ENCODE measurements at places on chromosomes 3 and 15.

DNA sequence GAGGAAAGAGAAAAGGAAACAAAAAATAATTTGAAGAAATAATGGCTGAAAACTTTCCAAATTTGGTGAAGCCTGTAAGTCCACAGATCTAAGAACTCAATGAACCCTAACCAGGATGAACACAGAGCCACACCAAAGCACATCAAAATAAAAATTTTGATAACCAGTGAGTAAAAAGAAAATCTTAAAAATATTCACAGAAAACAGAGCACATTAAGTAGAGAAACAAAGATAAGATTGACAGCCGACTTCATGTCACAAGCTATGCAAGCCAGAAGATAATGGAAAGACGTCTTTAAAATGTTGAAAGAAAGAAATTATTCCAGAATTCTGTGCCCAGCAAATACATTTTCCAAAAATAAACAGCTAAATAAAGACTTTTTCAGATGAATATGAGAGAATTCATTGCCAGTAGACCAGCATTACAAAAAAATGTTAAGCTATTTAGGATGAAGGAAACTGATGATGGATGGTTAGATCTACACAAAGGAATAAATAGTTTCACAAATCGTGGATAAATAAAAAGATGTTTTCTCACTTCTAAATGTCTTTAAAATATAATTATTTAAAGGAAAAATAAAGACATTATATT, 140.2 kb upstream of the SKOR1 start:
- DNase-seq = no peak

DNA sequence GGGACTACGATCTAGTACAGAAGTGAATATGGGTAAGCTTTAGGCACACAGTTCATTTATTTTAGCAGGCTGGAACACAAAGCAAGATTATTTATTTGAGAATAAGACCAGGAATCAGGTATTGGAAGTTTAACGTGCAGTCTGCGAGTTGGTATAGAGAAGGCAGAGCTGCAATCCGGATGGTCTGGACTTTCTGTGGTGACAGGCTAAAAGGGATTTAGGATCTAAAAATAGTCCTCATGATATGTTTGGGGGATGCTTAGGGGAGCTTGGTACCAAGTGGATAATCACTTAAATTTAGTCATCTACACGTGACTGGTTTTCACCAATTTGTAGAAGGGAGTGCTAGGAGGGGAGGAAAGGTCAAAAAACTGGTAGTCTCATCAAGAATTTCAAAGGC, 119.4 kb downstream of the DLG1 start:
- no peak for DNase-seq

GRCh38 chr15:70589221-70589620, 174.1 kb downstream of the UACA start:
- no peak for DNase-seq

GRCh38 chr15:30062881-30063280, 19.9 kb upstream of the GOLGA8J start:
- no peak for DNase-seq

DNA sequence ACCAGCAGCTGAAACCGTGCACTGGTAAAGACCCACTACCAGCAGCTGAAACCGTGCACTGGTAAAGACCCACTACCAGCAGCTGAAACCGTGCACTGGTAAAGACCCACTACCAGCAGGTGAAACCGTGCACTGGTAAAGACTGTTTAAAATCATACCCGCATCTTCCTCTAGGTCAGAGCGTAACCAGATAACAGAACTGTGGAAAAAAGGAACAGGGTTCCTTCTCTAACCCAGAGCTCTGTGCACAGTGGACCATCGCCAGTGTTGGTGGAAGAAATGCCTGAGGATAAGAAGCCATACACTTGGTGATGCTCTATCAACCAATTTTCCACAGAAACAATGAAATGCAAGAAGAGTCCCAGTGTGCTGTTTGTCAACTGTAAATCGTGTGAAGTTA, 243.4 kb downstream of the NTRK3 start:
- DNase-seq = no peak

GRCh38 chr3:104291437-104291851, 1075.3 kb upstream of the ALCAM start:
- DNase-seq = no peak

DNA sequence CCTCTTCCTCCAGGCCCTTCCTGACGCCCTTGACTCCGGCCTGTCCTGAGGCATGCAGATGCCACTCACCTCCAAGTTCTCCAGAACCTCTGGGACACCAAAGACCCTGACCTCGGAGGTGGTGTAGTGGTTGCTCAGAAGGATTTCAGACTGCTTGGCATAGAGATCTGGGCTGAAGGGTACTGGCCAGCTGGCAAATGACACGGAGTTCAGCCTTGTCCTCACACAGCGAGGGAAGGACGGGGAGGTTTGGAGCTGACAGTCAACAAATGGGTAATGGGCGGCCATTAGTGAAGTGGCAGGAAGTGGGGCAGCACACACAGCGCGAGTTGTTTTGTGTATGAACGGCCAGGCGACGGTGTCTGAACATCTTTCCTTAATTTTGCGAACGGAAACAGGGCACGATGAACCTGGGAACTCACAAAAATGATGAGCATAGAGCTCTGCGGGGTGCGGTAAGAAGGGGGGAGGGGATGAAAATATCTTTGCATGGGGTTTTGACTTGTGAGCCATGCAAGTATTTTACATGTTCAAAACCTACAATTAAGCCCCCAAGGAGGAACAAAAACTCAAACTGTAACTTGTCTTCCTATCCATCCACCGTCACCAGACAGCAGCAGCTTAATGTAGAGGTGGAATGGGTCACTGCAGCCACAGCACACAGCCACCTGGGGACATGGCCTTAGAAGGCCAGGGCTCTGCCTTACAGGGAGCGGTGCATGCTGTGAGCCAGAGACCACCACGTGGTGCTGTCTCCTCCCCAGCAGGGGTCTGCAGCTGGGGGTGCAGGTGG, 43.6 kb upstream of the RPL32 start:
- DNase-seq = no peak

DNA sequence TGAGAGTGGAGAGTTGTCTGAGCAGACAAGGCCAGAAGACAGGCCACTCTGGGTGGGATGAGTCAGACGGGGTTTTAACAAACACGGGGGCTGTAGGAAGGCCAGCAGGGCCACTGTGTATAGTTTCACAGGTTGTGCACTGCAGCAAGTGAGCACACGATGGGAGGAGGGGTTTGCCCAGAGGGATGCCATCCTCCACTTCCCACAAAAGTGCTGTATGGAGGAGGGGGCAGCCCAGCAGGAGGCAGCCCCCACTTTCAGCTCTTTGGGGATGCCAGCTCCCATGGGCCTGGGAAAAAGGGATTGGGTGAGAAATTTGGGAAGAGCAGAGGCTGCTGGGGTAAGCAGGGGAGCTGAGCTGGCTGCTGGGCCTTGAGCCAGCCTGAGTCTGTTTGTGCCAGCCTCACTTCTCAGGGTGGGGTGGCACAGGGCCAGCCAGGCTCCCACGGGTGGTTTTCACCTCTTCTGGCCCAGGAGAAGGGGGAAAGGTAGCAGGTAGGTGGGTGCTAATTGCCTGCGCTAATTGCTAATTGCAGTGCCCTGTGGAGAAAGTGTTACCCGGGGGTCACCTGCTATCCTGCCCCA, 6.7 kb downstream of the ZBTB47 start:
- no peak for DNase-seq

DNA sequence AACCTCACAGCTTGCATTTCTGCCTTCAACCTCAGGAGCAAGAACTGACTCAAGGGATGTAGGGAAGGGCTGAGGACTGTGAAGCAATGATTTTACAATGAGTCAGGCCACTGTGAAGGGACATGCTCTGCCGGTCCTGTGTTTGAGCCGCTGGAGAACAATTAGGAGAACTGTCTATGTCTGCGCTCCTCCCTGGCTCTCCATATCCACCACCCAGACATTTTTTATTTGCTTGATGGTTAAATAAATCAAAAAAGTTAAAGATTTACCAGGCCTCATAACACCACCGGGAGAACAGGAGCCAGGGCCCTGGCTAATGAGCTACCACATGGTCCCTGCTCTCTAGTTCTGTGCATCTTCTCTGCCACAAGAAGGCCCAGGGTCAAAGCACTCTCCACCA, 29.6 kb downstream of the SEC61A1 start:
- no peak for DNase-seq

GRCh38 chr3:52480768-52481715, 14.1 kb upstream of the STAB1 start:
- DNase-seq = no peak

DNA sequence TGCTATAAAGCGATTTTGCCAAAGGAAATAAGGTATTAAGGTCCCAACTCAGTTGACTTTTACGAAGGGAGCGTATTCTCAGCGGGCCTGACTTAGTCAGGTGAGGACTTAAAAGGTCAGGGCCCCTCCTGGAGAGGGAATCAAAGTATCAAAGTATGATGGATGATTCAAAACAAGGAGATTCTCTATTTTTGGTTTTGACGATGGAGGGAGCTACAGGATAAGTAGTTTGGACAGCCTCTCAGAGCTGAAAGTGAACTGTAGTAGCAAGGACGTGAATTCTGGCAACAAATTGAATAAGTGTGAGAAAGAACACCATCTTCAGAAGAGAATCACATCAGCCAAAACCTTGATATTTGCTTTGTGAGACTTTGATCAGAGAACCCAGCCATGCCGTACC, 1186.5 kb downstream of the SI start:
- DNase-seq = no peak

DNA sequence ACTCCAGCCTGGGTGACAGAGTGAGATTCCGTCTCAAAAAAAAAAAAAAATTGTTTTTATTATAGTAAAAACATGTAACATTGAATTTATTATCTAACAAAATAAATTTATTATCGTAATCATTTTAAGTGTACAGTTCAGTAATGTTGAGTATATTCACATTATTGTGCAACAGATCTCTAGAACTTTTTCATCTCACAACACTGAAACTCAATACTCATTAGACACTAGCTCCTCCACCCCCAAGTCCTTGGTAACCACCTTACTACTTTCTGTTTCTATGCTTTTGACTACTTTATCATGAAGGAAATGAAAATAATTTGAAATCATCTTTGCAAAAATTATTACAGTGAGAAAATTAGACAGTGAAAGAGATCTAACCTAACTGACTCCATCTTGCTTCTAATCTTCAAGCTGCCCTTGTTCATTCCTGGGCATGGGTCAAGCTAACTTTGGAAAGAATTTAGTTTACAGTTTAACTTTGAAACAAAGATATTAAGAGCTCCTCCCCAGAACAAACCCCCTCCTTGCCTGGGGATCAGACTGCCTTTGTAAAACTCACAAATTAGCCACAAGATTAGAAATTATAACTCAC, 15.0 kb upstream of the FYCO1 start:
- DNase-seq = no peak

GRCh38 chr15:44033894-44034293, 161.2 kb downstream of the FRMD5 start:
- DNase-seq = no peak

DNA sequence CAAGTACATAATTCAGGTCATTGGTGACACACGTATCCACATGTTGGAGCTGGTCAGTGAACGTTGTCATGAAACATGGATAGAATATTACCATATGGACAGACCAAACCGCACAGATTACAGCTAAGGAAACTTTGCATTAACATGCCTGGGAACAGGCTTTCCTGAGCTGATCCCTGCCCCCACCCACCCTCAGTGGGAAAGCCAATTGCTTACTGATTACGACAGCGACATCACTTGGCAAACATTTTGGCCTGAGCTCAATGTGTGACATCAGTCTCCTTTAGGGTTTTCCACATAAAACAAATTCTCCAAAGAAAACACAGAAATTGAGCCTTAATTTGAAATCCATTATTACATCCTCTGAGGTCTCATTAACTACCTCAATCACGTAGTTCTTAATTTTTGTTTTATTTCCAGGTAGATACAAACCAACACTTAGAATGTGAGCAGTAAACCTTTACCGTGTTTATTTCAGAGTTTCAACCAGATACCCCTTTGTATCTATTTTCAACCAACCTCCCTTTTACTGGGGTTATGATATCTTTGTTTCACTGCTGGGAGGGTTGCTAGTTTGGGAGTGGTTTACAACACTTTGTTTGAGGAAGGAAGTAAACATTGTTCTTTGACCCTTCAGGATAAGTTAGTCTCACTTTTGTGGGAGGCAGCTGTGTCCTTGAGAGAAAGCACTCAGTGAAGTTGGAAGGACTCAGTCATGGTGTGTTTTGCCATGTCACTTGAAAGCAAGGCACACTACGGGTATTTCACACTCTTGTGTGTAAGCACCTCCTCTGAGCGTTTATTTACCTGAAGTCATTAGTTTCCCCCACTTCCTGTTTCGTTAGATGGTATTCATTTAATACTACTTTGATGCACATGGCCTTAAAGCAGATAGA, 103.1 kb downstream of the CMSS1 start:
- no peak for DNase-seq

- no peak for DNase-seq
Observed at GRCh38 chr15:35874260-35874905, 328.4 kb upstream of the DPH6 start.

GRCh38 chr3:78496501-78496900, 1271.3 kb downstream of the ROBO1 start:
- DNase-seq = no peak

DNA sequence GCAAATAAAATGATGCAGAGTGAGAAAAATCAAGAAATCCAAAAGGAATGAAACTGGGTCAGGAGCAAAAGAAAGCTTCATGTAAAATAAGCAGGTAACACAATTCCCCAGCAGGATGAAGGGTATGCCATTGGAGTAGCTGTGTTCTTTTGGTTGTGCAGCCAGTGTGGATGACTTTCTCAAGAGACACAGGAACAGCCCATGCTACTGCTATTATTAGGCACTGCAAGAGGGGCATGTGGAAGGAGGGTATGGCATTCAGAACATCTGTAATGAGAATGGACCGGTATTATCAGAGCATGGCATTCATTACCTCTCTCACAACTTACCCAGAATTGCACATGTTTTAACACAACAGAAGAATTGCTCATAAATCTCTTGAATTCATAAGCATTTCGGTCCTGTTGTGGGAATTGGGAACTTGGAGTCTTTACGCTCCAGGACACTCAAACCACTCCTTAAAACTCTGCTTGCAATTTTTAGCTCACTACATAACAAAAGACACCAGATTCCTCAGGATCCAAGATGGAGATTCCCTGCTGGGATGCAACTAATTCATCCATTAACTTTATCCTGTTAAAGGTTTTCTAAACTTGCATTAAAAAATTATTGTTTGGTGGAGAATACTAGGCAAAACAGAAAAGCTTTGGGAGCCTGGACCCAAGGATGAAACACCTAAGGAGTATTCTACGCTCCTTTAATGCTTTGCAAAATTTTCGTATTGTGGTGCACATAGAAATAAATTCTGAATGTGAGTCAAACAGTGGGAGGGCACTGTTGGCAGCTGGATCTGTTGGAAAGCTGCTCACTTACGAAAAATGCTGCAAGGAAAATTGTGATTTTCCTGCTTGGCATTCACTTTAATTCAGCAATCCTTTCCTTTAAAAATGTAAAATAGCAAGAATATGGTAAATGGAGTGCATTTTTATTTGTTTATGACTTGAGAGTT, 34.6 kb upstream of the CDIN1 start:
- DNase-seq = no peak

All from stimulated activated CD4-positive, alpha-beta T cell treated with anti-CD3 and anti-CD28 coated beads, Interleukin-1b, Interleukin-23, amount 100 ng/mL, for 1 hour (primary cell).